Stomach (tissue), 19 donors: ENCODE measurements at places on chromosomes 7 and 10. TPM values are rescaled to one million over a fixed set of nuclear protein-coding genes. Genes with fewer than 3 reads are reported as not detected.

DNA sequence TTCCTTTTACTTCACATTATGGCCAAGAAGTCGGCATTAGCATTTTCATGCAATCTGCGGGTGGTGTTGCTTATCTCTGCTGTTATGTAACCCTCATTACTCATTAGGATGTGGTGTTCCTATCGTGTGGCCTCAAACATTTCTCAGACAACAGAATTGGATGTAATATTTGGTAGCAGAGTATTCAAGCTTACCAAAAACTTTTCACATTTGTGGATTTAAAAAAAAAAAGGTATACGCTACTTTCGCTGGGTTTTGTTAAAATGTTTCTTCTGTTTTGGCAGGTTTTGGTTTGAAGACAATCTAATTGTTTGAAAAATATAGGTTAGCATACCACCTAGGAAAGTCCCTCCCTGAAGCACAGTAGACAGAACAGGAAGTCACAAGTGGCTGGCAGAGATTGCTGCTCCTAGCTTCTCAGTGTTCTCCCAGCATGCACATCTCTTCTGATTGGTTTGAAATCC, 128.8 kb downstream of the GATA3 start:
- no peak for DNase-seq

GRCh38 chr7:140047197-140047596, 15.6 kb downstream of the PARP12 start:
- no peak for DNase-seq

DNA sequence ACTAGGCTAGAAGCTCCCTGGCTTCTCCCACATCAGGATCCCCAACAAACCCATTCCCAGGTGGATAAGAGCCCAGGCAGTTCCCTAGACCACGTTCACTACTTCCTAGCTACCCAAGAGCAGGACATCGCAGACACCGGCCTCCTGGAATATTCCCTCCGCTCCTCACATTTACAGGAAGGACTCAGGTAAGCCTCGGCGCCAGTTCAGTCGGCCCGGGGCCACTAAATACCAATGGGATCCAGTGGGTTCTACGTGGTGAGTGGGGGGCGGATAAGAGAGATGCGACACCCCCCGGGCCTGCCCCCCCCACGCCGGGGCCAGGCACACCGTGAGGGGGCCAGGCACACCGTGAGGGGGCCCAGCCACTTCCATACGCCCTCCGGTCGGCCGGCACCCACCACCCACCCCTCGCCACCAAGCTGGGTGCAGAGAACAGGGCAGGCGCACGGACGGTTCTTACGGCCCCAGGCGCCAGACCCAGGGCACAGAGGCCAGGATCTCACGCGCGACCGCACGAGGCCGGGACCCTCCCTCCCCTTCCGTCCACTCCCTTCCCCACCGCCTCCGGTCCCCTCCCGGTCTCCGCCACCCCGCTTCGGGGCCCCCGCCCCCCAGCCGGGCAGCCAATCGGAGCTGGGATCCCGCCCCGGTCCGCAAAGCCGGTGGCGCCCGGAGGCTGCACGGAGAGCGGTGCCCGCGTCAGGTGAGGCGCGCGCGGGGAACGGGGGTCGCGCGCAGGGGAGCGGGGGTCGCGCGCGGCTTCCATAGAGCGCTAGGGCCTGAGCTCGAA, at the start of gene BLVRA:
TSS of gene BLVRA (plus strand) at position 652 of the 793 bp plus-strand sequence. CDS start 12,479 bp downstream, outside the sequence.
- peak; percentile 68 for DNase-seq

- no peak for DNase-seq
These were observed 10.6 kb downstream of the CALHM2 start for GRCh38 chr10:103441611-103442010.

DNA sequence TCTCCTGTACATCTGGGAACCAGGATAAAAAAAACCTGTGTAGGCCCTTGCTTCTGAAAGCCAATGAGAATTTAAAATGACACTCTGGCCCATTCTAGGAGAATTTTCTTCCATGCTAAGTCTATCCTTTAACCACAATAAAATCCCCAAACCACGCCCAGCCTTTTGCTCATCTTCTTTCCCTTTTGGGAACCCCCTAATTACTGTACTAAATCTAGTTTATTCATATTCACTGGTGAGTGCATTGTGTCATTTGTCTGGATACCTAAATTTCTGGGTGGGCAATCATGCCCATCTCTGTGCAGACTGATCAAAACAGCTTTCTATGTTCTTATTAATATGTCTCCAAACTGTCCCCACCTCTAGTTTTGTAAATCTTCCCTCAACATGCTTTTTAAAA, 11.7 kb upstream of the CDK14 start:
- no peak for DNase-seq

- DNase-seq, result no peak
These were observed 76.0 kb downstream of the LRMDA start for GRCh38 chr10:75507469-75507868.

DNA sequence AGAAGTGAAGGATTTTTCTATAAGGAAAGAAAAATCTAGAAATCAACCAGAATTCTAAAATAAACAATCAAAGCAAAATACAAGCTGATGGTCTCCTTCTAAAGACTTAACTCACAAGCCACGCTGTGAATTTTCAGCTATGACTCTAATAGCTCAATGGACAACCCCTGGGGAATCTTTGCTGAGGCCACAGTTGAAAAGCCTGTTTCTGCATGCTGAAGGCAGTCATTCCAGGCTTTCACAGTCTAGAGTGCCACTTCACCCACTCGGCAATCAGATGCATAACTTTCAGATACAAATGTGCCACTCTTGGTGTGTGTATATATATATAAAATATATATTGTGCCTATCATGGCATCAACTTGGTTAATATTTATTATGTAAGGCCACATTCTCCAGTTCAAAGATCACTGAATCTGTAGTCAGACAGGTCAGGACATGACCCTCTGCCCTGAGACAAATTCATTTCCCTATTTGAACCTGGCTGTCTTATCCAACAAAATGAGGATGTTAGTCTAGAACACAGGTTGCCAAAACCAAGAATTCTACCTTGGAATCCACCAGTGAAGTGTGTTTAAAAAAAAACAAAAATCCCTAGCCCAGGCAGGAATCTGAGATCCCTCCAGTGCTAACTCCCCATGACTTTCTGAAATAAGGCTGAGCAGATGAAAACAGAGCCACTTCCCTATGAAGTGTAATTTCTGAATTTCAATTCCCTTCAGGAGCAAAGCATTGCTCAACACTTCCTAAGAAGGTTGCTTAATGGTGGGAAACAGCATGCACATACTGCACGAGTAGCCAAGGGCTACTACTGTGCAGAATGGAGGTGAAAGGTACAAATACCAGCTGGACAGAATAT, 9.9 kb downstream of the LIPA start:
- no peak for DNase-seq

DNA sequence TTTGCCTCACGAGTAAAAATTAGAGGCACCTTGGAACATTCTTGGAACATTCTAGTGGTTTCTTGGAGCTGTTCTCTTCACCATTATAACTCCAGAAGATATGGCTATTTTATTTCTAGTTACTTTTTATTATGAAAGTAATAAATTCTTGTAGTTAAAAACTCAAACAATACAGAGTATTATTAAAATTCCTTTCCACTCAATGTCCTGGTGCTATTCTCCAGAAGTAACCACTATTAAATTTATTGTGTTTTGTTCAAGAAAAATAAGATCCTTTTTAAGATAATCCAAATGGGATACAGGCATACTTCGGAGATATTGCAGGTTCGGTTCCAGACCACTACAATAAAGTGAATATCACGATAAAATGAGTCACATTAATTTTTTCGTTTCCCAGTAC, 68.6 kb downstream of the NOC3L start:
- no peak for DNase-seq

DNA sequence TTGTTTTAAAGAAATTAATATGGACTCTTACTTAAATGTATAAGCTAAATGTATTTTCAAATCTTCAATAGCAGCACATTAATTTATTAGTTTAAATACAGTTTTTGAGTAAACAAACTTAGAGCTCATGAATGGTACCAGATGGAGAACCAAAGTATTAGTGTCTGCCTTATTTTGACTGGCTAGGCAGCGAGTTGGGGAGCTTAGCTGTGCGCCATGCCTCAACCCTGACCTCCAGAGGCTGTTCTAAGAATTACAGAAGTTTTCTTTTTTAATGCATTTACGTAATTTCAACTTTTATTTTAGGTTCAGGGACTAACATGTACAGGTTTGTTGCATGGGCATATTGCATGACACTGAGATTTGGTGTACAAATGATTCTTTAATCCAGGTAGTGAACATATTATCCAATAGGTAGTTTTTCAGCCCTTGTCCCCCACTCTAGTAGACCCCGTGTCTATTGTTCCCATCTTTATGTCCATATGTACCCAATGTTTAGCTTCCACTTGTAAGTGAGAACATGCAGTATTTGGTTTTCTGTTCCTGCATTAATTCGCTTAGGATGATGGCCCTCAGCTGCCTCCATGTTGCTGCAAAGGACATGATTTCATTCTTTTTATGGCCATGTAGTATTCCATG, 166.8 kb downstream of the IQUB start:
- DNase-seq, result peak; percentile 50

Gene LRRC18
- not detected for total RNA-seq

Gene ZNF92
- total RNA-seq, result 16.3 TPM

Gene SPAM1
- not detected for total RNA-seq
